ENCODE measurements at places on chromosomes 1 and 21.

- no peak for DNase-seq
Measured at GRCh38 chr1:115036814-115037507, 7.3 kb downstream of the TSHB start.

DNA sequence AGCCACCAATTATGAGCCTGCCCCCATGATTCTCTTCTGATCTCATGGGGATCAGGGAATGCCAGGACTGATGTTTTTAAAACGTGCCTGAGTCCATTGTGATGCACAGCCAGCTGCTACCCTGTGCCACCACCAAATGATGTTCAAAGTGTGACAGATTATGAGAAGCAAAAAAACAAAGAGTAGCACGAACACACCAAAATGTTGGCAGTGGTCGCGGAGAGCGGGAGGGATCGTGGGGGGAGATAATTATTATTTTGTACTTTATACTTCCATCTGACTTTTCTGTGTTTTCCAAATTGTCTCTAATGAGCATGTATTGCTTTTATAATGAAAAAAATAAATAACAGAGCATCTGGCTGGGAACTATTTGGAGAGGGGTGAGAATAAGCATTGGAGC, 50.5 kb downstream of the EPHB2 start:
- DNase-seq = no peak

GRCh38 chr1:195789321-195789720, 818.9 kb downstream of the KCNT2 start:
- no peak for DNase-seq

DNA sequence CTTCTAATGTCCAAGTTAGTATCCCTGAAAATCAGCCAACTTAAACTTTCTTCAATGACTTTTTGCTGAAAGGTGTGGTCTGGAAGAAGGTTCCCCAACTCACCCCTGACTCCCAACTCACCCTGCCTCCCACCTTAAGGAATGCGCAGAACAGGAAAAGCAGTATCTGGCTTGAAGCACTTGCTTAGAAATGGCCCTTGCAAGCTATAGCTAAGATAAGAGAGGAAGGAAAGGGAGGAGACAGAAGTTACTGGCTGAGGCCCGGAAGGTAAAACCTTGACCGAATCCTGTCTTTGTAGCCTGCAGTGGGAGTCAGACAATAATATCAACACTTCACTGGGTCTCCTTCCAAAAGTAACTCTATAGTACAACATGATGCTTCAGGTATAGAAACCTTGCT, 2.9 kb downstream of the CYYR1 start:
- DNase-seq = no peak

DNA sequence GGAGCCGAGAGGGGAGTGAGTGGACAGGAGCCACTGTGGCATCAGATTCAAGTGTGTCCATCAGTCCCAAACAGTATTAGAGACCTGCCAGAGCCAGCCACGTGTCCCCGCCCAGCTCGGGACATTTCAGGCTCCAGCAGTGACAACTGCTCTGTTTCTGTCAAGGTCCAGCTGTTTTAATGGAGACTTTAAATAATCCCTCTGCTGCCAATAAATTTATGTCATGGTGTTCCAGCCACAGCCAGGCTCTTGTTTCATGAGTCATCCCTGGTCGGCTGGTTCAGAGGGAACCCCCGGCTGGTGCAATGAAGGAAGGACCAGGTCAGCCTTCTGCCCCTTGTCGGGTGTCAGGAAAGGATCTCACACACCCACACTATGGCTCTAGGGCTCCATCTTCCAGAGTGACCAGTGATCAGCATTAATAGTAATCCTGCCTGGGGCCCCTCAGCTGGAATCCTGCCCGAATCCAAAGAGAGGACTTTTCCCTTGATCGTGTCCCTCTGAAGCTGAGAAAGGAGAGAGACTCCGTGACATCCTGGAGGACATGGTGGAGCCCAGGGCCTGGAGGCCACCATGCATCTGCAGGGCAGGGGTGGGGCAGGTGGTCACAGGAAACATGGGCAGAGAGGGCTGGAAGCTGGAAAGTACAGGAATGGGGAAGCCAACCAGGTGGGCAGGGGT, 197.3 kb downstream of the MATN1 start:
- no peak for DNase-seq

DNA sequence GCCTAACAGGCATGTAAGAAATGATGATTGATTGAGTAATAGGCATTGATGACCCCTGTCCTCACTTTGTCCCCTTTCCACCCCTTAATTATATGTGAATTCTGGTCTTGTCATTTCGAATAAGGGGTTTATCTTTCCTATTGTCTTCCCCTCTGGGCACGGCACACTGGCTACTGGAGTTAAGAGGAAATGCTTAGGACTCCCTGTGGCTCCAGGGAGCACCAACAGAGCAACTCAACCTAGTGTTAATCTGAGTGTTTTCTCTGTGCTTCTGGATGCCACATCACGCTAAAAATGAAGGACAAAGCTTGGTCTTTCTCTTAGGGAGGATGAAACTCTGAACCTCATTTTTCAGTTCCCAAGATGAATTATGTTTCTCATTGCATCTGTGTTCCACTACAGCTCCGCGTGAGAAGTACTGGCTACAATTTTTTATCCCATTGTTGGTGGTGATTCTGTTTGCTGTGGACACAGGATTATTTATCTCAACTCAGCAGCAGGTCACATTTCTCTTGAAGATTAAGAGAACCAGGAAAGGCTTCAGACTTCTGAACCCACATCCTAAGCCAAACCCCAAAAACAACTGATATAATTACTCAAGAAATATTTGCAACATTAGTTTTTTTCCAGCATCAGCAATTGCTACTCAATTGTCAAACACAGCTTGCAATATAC, 5.3 kb downstream of the FCER1A start:
- DNase-seq = no peak

- no peak for DNase-seq
Measured at GRCh38 chr21:34128674-34129038, 55.3 kb downstream of the MRPS6 start.

DNA sequence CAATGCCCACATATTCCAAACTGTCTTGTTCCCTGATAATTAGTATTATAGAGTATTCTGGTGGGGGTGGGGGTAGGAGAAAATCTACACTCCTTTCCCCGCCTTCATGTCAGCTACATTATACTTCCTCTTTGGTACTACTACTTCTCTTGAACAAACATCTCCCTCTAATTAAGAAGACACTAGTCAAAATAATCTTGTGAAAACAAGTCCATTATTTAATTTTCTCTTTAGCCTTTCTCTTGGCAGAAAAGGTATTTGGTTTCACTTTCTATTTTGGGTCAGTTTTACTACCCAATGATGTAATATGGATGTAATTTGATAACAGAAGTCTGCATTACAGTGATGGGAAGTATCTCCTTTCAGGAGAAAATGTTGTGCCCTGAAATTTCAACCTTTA, 22.5 kb downstream of the NTMT2 start:
- DNase-seq = no peak

- no peak for DNase-seq
Measured at GRCh38 chr1:90723590-90724108, 6.5 kb upstream of the BARHL2 start.

DNA sequence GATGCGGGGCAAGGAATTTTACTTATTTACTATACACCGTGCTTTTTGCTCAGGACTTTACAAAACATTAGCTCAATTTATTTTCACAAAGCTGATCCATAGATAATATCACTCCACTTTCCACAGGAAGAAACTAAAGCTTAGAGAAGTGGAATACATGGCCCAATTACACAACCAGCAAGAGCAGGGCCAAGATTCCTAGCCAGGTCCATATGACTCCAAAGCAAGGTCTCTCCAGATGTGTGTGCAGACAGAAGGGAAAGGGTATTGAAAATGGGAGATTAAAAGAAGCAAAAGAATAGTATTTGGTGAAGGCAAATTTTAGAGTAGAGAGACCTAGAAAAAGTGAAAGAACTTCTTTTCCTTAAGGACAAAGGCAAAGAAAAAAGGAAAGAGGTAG, 30.4 kb downstream of the RGS8 start:
- DNase-seq = no peak

- DNase-seq = no peak
Measured at GRCh38 chr1:206803221-206803730, 31.0 kb upstream of the IL10 start.

- no peak for DNase-seq
Measured at GRCh38 chr1:193211539-193211938, 25.1 kb upstream of the B3GALT2 start.
